Stimulated activated CD8-positive, alpha-beta memory T cell treated with anti-CD3 and anti-CD28 coated beads, Interleukin-4, amount 100 ng/mL, for 4 hours (primary cell): ENCODE measurements at places on chromosomes 2 and 18.

GRCh38 chr2:95526360-95527341 is 42.1 kb upstream of the TRIM43B start:
- peak; percentile 8 for DNase-seq

- no peak for DNase-seq
These were observed 167.7 kb downstream of the PLCL1 start for GRCh38 chr2:197972061-197972460.

DNA sequence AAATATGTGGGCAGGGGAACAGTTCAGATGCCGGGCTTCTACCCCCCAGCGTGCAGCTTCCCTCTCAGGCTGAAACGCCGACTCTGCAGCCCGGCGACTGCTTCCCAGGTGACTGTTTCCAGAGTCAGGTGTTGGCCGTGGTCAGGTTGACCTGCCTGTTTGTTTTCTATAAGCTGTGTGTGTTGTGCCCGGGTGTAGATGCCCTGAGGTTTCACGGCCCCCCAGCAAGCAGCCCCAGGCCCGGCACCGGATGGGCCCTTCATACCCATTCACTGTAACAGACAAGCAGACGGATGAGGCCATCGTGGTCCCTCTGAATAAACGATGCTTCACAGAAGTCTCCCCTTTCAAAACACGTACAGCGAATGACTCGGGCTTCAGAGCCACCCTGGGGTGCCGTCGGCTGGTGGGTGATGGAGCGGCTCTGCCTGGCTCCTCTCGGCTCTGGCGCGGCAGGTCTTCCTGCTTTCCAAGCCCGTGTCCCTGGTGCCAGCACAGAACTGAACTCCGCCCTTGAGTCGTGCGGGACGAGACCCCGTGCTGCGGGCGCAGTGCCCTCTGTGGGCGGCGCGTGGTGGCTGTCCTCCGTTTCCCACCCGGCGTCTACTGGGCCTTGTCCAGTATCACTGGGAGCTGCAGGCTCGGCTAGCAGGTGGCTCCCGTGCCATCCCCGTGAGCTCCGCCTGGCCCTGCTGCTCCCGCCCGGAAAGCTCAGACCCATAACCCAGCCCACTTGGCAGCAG is 15.0 kb upstream of the KCNG2 start:
- DNase-seq, result no peak

DNA sequence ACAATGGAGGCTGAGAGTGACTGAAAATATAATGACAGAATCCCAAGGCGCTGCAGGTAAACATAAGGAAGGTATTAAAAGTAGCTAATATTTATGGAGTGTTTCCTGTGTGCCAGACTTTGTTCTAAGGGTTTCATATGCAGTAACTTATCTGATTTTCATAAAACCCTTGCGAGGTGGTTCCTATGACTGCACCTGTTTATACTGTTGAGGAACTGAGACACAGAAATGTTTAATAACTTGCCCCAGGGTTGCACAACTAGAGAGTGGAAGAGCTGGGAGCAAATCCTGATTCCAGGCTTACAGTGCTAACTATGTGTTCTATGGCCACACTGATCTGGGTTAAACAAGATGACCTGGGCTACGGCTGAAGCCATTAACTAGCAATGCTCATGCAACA is 2.4 kb downstream of the SP110 start:
- no peak for DNase-seq

GRCh38 chr2:117411983-117412382 is 402.5 kb upstream of the DDX18 start:
- no peak for DNase-seq

DNA sequence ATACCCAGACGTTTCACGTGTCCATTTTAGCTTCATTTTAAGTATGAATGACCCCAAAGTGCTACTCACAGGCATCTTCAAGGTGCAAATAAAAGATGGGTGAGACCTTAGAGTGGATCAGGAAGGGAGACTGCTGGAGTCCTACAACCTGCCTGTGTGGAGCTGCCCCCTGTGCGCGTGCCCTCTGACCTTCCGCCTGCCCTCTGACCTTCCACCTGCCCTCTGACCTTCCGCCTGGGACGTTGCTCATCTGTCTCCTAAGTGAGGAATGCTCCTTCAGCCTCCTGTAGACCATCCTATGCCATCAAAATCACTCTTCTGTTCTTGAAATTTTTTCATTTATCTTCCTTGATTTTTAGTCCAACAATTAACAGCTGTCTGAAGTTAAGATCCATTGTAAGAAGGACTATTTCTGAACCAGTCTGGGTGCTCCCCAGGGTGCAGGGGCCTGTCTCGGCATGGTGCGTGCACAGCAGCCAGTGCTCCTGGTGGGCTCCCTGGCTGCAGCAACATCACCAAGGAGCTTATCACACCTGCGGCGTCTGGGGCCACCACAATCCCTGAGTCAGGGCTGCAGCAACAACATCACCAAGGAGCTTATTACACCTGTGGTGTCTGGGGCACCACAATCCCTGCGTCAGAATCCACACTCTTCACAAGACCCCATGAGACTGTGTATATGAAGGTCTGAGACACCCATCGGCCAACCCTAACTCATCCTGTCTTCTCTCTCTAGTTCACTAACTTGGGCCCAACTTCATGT is 86.0 kb downstream of the TPO start:
- no peak for DNase-seq

DNA sequence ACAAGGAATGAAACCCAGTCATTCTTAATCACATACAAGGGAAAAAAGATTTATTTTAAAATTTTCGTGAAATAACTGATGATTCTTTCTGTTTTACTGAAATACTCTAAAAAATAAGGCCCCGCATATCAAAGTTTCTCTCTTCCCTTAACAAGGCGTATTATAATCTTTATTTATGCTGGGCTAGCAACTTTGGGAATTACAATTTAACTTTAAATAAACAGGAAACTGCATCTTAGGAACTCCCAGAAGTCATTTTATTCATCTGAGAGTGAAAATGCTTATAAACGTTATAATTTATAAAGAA is 166.7 kb downstream of the TCF4 start:
- no peak for DNase-seq

- DNase-seq, result no peak
These were observed 246.5 kb downstream of the MYCN start for GRCh38 chr2:16186661-16187481.

GRCh38 chr18:58727776-58728500 is 56.7 kb downstream of the MALT1 start:
- no peak for DNase-seq

GRCh38 chr2:172597176-172597842 is 41.4 kb downstream of the PDK1 start:
- no peak for DNase-seq

DNA sequence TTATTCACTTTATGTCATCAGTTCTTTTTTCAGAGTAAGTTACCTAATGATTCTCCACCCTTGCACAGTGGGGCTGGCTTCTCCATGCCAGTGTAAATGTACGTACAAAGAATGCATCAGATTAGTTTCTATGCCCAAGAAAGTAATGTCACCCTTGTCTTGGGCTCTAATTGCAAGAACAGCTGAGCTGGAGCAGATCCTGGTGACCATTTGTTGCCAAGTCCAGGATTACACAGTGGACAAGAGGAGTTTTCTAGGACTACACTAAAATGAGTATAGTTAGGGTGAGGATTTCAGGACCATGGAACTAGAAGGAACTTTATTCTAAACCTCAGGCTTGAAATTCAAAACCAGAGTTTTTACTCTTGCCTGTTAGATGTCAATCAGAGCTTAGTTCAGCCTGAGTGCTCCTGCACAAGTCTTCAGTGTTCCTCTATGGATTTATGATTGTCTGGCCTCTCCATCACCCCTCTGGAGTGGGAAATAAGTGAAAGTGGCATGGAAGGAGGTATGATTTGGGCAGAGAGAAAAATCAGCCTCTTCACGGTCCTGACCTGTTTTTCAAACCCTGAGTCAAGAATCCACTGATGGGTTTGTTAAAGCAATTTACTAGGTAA is 29.8 kb downstream of the PCBP1 start:
- DNase-seq, result no peak

- DNase-seq, result no peak
These were observed 31.9 kb downstream of the SNORC start for GRCh38 chr2:232901736-232902578.

DNA sequence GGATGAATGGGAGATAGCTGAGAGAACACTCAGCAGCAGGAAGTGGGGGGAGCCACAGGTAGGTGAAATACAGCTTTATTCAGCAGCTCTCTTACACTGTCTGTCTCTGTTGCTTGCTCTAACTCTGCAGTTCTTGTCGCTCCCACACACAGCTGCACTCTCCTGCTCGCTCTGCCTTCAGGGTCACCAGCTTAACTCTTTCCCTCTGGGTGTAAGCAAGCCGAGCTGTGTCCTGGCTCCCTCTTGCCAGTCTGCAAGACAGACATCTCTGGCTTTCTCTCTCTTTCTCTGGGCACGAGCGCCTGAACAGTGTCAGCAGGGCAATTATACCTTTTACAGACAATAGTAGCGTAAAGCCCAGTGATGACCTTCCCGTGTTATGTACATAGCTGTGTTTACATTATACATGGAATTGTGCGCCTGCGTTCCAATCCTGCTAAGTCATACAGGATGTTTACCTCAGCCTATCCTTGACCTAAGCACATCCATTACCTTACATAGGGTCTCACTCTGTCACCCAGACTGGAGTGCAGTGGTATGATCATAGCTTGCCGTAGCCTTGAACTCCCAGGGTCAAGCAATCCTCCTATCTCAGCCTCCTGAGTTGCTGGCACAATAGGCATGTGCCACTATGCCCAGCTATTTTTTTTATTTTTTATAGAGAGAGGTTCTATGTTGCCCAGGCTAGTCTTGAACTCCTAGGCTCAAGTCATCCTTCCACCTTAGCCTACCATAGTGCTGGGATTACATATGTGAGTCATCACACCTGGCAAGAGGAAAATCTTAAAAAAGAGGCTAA is 57.8 kb upstream of the CHN1 start:
- no peak for DNase-seq

DNA sequence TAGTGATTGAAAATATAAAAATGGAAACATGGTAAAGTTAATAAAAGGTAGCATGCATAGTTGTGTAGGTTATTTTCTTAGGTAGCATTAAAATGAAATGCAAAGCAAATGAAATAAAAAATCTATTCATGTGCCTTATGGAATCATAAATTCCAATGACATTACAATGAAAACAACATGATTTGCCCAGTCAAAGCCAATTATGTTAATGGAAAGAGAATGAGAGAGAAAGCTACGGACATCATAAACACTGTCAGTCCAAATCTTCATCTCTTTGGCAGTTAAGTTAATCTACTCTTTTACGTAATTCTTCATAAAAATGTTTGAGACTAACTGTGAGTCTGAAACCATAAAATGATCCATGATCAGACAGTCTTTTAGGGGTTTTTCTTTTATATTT is 636.7 kb upstream of the SYT4 start:
- DNase-seq, result no peak

GRCh38 chr18:10482985-10483949 is 28.8 kb downstream of the APCDD1 start:
- no peak for DNase-seq

- DNase-seq, result no peak
These were observed 10.4 kb downstream of the KCNE4 start for GRCh38 chr2:223062396-223062795.

- DNase-seq, result no peak
These were observed 175.4 kb upstream of the NETO1 start for GRCh38 chr18:73043211-73043610.

GRCh38 chr18:48790869-48791635 is 159.7 kb downstream of the SMAD7 start:
- DNase-seq, result no peak

DNA sequence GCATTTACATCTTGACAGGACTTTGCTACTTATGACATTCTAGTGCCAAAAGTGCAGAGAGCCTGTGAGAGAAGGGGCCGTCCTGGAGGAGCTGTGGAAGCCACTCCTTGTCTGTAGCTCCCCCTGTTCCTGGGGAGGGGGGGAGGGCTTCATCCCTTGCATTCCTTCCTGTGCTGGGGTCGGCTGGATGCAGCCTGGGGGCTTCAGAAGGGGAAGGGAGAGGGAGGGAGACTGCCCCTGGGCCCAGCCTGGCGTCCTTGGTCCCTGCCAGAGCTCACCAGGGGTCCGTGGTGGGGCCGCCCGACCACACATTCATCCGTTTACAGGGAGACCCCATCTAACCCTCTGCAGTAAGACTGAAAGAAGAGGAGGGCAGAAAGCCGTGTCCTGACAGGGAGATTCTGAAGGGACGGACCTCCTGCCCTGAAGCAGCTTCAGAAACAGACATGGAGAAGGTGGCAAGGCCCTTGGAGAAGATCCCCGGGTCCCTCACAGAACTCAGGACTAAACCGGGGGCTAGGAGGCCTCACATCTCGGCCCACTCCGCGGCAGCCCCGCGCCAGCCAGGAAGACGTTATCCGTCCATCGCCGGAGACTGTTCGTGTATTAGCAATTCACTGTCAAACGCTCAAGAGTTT is 258.3 kb upstream of the SALL3 start:
- no peak for DNase-seq

DNA sequence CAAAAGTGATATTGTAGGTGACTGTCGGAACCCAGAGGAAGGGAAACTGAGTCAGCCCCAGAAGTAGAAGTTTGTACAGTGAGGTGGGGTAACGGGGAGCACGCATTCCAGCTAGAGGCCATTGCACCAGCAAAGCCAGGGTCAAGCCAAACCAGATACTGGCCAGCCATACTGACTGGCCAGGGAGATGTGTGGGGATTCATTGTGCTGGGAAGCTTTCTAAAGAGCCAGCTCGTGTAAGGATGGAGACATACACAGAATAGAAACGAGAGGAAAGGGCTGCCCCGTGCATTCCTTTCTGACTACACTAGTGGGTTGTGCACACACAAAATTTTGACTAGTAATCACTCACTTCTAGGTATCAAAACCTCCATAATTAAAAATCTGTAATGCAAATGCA is 175.3 kb upstream of the PID1 start:
- no peak for DNase-seq

GRCh38 chr2:183283209-183283608 is 159.0 kb downstream of the NUP35 start:
- DNase-seq, result no peak

DNA sequence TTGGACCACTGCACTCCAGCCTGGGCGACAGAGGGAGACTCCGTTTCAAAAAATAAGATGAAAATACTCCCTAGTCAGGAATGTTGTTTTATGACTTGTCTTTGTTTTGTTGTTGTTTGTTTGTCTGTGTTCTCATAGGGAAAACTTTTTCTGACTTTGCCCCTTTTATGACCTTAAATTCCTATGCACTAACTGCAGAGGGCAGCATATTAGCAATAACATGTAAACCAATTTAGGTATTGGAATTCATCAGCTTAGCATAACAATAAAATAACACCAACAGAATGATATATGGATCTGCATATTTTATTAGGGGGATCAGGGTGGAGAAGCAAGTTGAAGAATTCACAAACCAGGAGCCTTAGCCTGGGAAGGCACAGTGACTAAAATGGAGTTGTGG is 631.5 kb downstream of the SUCLG1 start:
- no peak for DNase-seq

- no peak for DNase-seq
These were observed 189.7 kb downstream of the TMEM247 start for GRCh38 chr2:46669016-46669415.

DNA sequence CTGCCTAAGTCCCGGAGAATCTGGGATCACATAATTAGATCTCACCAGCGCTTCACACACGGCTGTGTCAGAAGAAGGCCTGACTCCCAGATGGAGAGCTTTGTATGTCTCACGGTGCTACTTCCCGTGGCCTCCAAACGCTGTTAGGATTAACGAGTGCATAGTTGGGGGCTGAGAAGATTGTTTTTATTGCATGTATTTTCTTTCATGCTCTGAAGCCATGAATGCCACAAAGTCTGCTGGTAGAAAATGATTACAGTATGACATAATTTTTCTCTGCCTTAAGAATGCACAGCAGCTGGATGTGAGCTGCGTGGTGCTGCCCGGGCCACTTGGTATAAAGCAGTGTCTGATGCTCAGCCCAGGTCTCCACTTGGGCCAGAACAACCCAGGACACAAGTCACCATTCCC is 166.5 kb downstream of the SEPTIN10 start:
- no peak for DNase-seq

GRCh38 chr2:113157897-113158753 is 15.6 kb upstream of the PSD4 start:
- DNase-seq, result no peak
